Epithelial cell of prostate (primary cell): ENCODE measurements at places on chromosomes 2 and 18.

- no peak for DNase-seq
Observed at GRCh38 chr2:46784278-46784677, 131.3 kb downstream of the MCFD2 start.

- no peak for DNase-seq
Observed at GRCh38 chr2:163132850-163133249, 294.3 kb upstream of the KCNH7 start.

DNA sequence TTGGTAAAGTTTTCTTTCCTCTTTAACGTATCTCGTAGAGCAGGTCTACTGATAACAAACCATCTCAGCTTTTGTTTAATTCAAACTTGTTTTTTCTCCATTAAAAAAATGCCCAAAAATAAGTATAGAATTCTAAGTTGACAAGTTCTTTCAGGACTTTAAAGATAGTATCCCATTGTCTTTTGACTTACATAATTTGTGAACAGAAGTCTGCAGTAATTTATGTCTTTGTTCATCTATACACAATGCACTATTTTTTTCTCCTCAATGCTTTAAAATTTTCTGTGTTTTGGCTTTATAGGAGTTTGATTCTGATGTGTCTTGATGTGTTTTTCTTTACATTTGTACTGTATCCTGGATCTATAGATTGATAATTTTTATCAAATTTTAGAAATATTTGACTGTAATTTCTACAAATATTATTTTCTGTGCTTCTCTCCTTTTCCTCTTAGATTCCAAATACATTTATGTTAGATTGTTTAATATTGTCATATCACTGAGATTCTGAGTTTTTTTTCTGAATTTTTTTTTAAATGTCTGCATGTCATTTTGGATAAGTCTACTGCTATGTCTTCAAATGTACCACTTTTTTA, 143.3 kb downstream of the FTCDNL1 start:
- DNase-seq: no peak

GRCh38 chr2:59684116-59684770, 869.2 kb downstream of the BCL11A start:
- no peak for DNase-seq

GRCh38 chr2:96806468-96807126, 9.5 kb upstream of the CNNM3 start:
- DNase-seq: no peak

DNA sequence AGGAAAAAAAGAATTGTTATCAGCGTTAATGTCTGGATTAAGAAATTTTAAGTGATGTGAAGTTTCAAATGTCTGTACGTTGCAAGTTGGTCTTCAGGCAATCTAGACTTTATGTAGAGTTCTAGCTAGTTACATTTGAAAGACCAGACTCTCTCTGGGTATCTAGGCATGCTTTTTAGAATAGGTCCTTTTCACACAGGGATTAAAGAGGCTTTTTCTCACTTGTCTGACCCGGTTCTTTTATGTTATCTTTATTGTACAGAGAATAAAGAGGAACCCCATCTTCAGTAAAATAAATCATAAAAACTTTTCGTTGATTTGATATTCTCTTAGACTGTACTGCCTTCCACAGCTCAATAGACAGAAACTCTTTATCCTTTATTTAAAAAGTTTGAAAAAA, 8.5 kb upstream of the EML6 start:
- DNase-seq: no peak
